ENCODE measurements at places on chromosomes 2 and 18. TPM values are rescaled to one million over a fixed set of nuclear protein-coding genes. Genes with fewer than 3 reads are reported as not detected.

GRCh38 chr2:182187130-182187529, 201.5 kb downstream of the PPP1R1C start:
- DNase-seq = no peak

- DNase-seq = peak; percentile 49
These were observed at the start of gene SLC66A2 for GRCh38 chr18:79951545-79952455. SLC66A2 (minus strand) TSS chr18:79951653; CDS start chr18:79950926, 727 bp downstream.

GRCh38 chr18:55355223-55355622, 232.8 kb downstream of the TCF4 start:
- no peak for DNase-seq

DNA sequence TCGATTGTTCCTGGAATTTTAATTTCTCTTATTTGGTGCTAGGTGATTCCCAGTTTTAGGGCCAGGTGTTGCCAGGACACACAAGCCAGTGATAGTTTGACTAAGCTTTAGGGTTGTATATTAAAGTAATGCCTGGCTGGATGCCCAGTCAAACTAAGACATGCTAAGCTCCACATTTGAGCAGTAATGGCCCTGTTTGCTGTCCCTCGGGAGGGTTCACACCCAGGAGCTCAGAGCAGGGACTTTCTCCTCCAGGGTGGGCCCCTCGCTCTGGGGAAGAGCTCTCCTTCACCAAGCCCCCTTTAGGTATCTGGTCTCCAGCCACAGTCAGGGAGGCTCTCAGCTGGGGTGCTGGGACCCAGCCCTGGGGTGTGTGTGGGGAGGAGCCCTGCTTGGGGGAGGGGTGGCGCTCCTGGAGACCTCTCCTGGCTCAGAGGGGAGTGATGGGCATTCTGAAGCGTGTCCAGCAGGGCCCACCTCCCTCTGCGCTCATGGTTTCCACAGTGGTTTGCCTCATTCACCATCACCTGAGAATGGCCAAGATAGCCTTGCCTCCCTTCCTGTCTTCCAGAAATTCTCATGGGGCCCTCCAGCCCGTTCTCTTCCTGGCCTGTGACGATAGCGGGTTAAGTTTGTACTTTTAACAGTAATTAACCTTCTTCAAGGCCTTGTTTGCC, 31.7 kb downstream of the INPP4A start:
- DNase-seq = no peak

The GREB1L gene
- 12.7 TPM for total RNA-seq

GRCh38 chr2:9017411-9017810, 13.9 kb upstream of the MBOAT2 start:
- no peak for DNase-seq

DNA sequence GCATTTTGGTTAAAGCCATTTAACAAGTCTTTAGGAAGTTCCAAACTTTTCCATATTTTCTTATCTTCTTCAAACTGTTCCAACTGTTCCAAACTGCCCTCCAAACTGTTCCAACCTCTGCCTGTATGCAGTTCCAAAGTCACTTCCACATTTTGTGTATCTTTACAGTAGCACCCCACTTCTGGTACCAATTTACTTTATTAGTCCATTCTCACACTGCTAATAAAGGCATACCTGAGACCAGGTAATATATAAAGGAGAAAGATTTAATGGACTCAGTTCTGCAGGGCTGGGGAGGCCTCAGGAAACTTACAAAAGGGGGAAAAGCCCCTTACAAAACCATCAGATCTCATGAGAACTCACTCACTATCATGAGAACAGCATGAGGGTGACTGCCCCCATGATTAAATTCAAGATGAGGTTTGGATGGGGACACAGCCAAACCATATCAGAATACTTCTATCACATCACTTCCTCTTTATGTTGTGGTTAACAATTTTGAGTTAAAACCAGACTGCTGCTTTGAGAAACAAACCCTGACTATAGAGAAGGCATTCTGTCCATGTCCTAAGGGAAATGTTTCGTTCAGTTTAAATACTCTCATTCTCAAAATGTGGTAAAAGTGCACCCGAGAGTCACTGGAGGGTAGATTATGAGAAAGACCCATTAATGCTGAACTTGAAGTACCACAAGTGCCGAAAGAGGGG, 11.0 kb downstream of the IL18R1 start:
- DNase-seq = no peak

The EHD3 gene
- 61.6 TPM for total RNA-seq

DNA sequence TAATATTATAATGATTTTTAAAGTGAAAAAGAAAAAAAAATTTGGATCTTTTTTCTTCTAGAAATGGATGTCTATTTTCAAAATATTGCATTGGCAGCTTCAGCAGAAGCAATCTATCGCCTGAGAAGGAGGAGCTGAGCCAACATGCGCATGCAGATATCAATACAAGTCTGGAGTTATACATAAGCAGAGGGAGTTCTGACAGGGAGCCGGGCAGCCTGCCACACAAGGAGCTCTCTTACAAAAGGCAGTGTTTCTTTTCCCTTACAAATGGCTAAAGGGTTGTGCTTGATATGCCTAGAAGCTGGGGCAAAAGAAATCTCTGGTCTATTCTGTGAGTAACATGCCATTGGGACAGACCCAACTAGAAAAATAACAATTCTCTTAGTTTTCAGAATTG, 291.9 kb upstream of the TRIB2 start:
- no peak for DNase-seq

GRCh38 chr2:158182676-158183295, 81.1 kb downstream of the UPP2 start:
- no peak for DNase-seq

The AFF3 gene
- total RNA-seq = 9.9 TPM

- no peak for DNase-seq
These were observed 84.7 kb downstream of the CDC42EP3 start for GRCh38 chr2:37586663-37587317.

GRCh38 chr18:68418881-68419280, 296.0 kb downstream of the TMX3 start:
- no peak for DNase-seq

GRCh38 chr2:27024812-27025211, 8.0 kb upstream of the TMEM214 start:
- no peak for DNase-seq

DNA sequence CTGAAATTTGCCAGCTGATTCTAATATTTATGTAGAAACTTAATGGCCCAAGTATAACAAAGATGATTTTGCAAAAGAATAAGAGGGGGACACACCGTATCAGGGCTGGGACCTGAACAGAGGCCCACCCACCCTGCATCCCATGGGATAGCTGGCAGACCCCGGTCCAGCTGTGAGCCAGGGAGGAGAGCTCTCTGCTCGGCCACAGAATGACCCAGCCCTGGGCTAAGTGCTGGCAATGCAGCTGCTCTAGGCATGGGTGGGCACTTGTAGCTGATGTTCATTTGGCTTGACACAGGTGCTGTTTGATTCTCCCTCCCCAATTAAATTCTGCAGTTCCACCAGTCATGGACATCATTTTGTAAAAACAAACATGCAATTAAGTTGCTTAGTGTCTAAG, 522.8 kb upstream of the RAB6C start:
- no peak for DNase-seq

The AP1S3 gene
- total RNA-seq = 0.95 TPM

GRCh38 chr2:213104092-213104902, 47.1 kb downstream of the IKZF2 start:
- DNase-seq = no peak

GRCh38 chr18:51088410-51088809, 58.4 kb downstream of the SMAD4 start:
- DNase-seq = no peak

GRCh38 chr18:25010623-25011374, 341.2 kb downstream of the ZNF521 start:
- no peak for DNase-seq

DNA sequence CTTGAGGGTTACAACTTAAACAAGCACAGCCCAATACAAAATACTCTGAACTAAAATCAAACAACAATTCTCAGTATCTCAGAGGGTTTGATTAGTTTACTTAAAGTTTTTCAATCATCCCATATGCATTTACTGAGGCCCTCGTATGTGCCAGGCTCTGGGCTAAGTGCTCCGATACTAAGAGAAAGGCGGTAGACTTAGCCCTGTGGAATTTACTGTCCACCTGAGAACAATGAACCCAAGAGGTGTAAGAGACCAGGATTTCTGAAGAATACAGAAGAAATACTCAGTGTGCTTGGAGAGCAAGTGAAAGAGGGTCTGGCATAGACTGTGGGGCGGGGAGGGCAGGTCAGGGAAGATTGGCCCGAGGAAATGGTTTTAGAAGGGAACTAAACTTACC, 25.1 kb upstream of the SCYGR1 start:
- no peak for DNase-seq

GRCh38 chr2:190607014-190607597, 41.8 kb upstream of the NAB1 start:
- no peak for DNase-seq

DNA sequence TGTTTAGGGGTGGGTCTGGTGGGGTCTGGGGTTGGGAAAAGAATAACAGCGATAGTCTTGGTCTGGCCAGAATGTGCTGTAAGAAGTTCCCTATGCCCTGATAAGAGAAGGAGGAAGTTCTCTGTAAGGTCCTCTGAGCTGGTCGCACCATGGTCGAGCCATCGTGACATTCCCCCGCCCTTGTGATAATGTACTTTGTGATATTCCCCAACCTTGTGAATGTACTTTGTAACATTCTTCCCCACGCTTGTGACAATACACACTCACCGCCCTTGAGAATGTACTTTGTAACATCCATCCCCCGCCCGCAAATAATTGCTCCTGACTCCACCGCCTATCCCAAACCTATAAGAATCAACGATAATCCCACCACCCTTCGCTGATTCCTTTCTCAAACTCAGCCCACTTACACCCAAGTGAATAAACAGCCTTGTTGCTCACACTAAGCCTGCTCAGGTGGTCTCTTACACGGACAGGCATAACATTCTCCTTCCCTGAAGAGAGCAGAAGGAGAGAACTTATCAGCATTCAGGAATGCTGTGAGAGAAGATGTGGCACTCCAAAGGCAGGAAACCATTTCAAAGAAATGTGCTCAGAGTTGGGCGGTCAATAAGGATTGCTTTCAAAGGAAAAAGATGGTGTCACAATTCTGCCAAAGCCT, 17.8 kb upstream of the DUSP19 start:
- DNase-seq = no peak

DNA sequence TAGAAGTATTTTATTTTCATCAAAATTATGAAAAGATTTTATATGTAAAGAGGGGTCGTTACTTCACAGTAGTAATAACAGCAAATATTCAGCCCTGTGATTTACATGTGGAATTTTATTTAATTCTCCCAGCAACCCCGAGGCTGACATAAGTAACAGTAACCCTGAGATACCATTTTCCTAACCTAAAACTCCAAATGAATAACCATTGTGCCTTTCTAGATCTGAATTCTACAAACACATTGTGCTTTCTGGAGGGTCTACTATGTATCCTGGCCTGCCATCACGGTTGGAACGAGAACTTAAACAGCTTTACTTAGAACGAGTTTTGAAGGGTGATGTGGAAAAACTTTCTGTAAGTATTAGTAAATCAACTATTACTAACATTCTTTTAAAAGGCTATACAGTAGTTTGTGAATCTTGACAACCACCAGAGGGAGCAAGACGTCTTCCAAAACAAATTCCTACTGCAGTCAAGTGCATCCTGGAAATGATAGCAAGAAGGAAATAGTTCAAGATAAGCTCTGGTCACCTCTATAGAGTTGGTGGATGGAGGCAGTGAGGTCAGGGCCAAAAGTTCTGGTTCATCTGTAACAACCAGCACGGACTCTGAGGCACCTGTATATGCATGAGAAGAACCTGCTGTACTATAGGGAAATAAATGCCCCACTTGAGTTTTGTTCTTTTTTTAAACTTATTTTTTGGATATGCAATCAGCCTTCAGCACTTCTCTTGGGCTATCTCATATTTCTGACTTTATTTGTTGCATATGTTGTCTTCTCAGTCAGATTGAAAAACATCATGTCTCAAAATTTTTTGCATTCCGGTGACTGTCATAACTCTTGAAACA, 37.4 kb downstream of the ACTR2 start:
- DNase-seq = no peak

GRCh38 chr18:11960743-11961380, 20.4 kb upstream of the IMPA2 start:
- DNase-seq = no peak

The CFAP210 gene
- total RNA-seq = not detected

All from thoracic aorta (tissue), 2 donors.